ENCODE measurements at places on chromosomes 7 and 10.
A peak's percentile ranks its signal among the peaks of the same experiment; 100 is the strongest.

DNA sequence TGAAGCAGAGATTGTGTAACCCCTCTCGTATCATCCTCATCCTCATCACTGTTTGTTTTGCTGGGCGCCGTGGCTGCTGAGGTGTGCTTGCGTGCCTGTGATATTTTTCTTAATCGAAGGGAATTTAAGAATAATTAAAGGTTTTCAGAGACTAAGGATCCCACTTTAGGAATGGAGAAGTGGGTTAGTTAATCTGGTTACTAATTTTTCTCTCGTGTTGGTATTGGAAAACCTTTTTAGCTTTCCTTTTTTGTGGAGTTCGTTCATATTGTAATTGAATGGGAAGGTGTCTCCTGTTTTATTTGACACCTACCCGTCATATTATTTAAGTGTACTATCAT is 1.3 kb downstream of the UBN2 start:
- no peak for DNase-seq

DNA sequence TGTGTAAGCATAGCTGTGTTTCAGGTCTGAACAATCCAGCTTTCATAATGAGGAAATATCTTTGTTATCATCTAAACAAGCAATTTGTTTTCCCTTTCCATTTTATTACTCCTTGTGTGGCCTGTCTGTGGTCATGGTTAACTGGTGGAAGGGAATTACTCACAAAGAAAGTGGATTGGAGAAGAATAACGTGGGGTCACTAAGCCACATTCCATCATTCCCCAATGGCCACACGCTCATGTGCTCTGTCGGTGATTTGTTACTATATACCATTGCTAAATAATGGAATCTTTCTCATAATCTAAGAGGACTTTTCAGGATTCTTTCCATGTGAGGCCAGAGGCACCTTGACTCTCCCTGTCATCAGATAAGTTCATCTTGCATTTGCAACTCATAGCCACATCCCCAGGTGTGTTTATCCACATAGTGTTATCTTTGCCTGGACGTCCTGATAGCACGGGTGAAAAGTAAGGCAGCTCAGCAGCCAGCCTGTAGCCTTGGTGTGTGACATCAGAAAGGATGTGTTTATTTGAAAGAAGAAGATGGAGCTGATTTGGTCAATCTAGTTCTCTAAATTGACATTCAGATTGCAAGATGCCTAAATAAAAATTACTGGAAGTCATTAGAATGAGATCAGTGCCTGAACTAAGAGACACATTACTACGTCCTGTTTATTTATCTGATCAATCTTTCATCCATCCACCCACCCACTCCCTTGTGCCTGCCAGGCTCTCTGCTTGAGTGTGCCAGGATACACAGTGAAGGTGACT is 128.9 kb downstream of the CELF2 start:
- no peak for DNase-seq

DNA sequence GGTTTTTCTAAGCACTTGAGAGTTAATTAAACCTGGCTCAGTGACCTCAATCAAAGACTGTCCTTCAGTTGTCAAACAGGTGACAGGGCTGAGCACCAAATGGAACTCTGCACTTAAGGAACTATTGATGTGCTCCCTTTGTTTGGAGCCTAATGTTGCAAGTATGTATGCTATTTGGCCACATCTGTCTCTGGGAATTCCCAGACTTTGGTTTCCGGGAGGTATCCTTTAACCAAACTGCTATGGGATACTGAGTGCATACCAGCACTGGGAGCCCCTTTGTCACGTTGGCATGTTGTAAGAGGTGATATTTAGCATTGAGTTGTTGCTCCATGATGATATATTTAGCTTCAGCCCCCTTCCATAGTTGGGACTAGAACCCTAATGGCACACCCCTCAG is 25.2 kb downstream of the ASZ1 start:
- DNase-seq, result no peak

DNA sequence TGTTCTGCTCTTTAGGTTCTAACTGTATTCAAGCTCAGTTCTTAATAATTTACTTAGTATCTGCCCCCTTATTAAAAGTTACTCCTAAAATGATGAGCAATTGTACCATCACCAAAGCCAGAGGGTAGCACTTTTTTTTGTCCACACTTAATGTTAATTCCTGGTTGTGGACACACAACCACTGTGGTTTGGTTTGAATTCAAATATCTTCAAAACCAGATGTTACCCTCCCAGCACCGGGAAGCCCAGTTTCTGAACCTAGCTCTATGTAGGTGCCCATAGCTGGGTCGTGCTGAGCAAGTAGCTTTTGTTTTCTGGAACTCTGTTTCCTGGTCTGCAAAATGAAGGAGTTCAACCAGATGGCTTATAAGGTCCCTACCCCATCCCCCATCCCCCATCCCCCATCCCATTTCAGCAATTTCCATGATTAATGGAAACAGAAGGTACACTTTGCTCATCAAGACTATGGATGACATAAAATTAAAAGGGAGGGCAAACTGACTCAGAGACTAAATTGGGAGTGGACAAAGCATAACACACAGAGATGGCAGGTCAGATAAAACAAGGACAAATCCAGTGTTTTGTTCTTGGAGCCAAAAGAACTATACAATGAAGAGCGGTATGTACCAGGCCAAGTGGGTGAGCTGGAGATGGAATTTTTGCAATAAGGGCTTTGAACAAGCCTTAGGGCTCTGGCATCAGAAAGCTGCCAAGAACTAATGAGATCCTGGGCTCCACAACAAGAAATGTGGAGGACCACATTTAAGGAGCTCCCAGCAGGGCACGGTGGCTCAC is 56.7 kb downstream of the DLG5 start:
- no peak for DNase-seq

- DNase-seq, result no peak
Measured at GRCh38 chr7:104093127-104093526, 103.7 kb upstream of the RELN start.

DNA sequence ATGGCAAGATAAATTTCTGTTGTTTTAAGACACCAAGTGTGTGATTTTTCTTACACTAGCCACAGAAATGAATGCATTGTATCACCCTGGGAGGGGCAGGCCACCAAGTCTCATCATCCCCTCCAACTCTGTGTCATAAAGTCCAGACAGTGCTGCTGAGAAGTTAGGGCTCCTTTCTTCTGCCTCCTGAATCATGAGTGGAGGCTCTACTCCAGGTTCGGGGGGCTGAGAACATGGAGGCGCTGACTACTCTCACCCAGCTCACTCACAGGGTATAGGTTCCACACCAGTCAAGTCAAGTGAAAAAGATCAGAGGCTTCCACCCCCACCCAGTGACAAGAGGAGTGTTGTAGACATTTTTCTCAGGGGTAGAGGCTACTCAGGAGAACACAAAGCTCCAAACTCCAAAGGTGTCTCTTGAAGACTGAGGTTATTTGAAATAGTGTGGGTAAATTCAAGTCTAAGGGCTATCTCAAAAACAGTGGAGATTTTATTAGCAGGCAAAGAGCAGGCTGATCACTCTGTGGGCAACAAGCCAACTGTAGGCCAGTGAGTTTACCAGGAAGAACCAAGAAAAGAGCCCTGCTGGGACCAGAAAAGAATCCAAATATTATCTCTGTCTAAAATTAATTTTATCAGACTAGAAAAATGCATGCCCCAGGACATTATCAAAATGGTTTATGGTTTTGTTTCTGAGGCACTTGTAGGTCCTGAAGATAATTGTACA is 118.6 kb upstream of the RET start:
- no peak for DNase-seq

DNA sequence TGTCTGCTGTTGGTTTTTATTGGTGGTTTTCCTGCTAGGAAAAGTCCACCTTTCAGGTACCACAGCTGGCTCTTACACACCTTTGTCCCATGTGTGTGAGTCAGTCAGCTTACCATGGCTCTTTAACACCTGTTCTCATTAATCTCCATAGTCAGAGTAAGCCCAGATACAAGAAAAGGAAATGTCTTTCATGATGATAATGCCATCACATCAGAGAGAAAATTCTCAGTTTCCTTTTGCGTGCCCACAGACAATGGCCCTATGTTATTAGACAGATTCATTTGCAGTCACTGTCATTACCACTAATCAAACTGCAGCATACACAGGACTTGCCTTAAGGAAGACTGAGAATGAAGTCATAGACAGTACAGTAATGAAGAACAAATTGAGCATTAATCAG is 1583.6 kb upstream of the LRRTM3 start:
- DNase-seq, result no peak

- no peak for DNase-seq
Measured at GRCh38 chr10:124025660-124026588, 67.5 kb downstream of the CHST15 start.

DNA sequence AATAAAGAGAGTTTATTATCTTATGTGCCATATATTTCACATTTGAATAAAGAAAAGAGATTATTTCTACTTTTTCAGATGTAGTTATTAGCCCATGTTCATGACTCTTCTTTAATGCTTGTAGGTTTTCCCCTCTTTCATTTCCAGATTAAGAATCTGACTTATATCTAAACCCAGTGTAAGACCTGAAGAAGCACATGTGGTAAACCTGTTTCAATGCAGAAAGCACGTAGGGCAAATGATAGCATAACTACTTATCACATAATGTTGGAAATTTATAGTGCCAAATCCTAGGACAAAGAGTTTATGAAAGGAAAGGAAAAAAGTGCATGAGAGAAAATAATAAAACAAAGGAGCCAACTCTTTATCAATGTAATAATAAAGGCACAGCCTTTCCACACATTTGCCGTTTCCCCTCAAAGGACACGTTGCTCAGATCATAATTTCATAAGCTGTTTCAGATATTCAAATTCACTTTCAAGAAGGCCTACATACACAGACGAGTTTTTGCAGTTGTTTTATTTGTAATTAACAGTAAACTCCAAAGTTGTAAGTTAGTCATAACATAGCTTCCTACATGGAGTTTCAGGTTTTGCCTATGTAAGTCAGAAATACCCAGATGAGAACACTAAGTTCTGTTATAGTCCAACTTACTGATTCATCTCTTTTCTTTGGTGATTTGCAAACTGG is 88.8 kb upstream of the MDFIC start:
- no peak for DNase-seq

- no peak for DNase-seq
Measured at GRCh38 chr7:4857189-4857588, 4.6 kb downstream of the PAPOLB start.

- DNase-seq, result no peak
Measured at GRCh38 chr7:43884617-43885016, 15.3 kb upstream of the MRPS24 start.

DNA sequence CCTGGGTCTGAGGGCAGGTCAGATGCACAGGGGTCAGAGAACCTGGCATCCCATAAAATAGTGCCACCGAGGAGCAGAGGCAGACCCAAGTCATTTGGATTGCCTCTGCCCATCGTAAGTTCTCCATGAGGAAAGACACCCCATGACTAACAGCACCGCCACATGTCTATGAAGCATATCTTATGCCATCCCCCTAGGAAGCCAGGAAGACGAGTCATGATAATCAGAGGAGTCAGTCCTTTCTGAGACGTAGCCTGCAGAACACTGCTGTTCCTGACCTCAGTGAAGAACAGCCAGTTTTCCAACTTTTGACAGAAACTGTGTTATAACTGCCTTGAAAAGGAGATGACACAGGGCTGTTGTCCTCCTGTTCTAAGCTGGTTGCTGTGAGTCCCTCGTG is 51.2 kb downstream of the INSYN2A start:
- DNase-seq, result no peak

DNA sequence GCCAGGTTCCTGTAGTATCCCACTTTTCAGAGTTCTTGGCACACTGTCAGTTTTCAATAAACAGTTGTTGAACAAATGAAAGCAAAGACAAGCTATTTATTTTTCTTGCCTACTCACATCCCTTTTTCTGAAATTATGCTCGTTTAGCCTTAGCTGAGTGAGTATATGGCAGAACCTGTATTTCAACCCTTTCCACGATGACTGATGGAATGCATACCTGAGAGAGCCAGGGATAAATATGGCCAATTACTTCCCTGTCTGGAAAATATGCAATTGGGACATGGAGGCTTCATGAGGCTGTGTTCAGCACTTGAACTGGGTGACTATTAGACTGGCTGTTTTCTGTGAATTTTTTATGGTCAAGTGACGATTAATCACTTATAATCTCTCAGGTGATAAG is 144.5 kb upstream of the POT1 start:
- no peak for DNase-seq

DNA sequence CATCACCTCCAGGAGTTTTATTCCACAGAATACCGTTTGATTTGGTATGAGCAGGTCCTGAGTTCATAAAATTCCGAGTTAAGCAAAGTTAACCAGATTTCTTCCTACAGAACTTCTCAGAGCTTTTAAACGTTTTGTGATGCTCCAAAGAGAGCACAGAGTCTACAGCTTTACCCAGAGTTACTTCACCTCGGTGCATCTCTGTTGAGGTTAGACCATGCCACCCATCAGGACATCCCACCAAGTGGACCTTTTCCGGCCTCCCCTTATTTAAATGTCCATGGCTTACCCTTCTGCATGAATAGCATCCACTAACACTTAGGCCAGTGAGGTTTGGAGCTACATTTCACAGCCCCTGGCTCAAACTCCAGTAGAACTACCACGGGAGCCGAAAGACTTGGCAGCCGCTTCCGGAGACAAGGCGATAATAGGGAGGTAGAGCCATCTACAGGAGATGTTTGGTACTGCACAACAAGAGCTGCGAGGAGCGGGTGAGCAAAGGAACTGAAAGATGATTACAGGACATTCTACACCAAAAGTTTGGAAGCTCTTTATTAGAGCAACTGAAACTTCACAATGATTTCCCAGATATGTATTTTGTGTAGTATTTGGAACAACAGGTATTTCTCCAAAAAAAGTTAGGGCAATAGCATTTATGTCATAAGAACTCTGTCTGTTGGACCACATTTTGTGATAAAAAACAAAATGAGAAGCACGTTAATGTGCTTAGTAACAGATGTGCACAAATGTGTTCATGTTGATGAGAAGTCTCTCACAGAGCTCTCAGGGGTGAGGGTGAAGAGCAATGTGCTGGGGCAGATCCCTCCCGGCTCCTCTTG is 174.7 kb downstream of the HERPUD2 start:
- DNase-seq, result peak; percentile 65

DNA sequence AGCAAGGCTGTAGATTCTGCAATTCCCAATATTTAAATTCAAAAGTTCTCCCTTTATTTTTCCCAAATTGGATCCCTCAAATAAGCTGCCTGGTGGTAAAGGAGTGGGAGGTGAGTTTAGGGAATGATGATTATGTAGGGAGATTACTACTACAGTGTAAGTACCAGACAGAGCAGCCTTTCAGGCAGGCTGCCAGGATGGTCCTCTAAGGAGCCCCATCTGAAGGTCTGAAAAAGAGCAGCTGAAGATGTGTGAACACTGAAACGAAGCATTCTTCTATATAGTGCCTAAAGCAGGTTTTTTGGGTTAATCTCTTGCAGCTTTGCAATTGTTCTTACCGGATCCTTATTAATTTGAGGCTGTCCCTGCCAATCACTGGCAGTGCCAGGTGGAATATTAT is 84.7 kb downstream of the CREB5 start:
- DNase-seq, result no peak

DNA sequence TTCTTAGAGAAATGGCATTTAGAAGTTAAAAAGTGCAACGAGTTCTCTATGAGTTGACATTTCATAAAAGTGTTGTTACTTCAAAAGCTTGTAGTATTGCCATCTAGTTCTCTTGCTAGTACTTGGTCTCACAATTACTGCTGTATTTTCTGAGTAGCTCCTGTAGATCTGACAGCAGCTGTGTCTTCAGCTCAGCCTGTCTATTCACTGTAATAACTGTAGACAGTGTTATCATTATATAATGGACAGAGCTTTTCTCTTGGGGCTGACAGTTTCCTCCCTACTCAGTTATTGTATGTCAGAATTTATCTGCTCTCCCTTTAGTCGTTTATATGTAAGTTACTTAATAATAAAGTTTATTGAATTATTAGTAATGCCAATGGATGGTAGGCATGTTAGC is 388.7 kb upstream of the VSTM2A start:
- DNase-seq, result no peak

- DNase-seq, result no peak
Measured at GRCh38 chr7:22833957-22834356, 11.3 kb upstream of the TOMM7 start.

GRCh38 chr7:101877882-101878591 is 60.6 kb downstream of the CUX1 start:
- DNase-seq, result no peak
